ENCODE measurements at places on chromosomes 2 and 18.

GRCh38 chr2:98669675-98670074 is 61.3 kb downstream of the MGAT4A start:
- no peak for DNase-seq

DNA sequence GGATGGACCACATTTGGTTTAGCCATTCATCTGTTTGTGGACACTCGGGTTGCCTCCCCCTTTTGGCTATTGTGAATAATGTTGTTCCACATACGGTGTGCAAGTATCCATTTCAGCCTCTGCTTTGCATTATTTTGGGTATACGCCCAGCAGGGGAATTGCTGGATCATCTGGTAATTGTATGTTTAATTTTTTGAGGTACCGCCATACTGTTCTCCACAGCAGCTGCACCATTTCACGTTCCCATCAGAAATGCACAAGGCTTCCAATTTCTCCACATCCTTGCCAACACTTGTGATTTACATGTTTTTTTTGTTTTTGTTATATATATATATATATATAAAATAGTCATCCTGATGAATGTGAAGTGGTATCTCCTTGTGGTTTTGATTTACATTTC is 54.6 kb upstream of the TWIST2 start:
- no peak for DNase-seq

- DNase-seq = no peak
Measured at GRCh38 chr2:138486363-138487198, 15.0 kb upstream of the SPOPL start.

- DNase-seq = no peak
Measured at GRCh38 chr2:68282811-68283418, 30.6 kb upstream of the PPP3R1 start.

DNA sequence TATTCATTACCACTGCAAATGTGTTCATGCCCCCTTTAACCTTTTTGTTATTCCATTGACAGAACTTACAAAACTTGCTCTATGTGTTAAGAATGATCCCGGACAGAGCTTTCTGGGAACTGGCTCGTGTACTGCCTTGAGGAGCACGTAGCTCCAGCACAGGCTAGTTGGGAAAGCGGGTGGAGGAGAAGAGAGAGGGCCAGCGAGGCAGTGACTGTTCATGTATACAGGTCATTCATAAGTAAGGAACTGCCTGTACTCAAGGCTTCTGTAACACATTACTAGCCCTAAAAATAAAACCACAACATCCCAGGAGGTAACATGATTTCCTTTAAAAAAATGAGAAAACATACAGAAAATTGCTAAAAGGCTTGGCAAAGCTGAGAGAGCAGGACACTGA is 109.0 kb downstream of the STK39 start:
- DNase-seq = no peak

GRCh38 chr2:20633794-20634506 is 16.9 kb downstream of the HS1BP3 start:
- no peak for DNase-seq

DNA sequence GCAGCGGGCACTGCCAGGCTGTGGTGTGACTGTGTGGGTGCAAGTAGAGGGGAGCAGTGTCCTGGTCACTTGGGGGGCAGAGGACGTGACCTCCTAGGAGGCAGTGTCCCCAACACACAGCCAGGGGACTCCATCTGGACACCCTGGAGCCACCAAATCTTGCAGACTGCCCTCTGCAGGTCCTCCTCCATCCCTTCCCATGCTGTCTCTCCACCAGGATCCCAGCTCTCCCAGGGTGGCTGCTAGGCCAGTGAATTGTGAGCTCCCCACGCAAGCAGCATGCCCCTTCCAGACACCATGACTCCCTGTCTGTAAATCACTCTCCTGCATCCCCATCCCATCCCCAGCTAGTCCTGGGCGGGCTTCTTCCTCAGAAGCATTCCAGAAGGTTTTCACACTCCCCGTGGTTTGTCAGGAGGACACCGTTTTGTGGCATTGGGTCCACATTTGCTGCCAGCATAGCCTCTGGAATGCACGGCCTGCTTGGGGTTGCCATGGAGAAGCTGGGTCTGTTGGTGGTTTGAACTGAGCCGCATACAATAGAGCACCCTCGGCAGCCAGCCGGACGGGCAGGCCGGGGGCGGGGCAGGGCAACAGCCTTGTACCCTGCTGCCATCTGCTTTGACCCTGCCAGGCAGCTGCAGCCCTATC is 210.7 kb downstream of the KLHL29 start:
- peak; percentile 56 for DNase-seq

- no peak for DNase-seq
Measured at GRCh38 chr2:23221236-23221635, 163.7 kb upstream of the KLHL29 start.

- no peak for DNase-seq
Measured at GRCh38 chr2:242085941-242086621, 216.6 kb downstream of the RTP5 start.

- no peak for DNase-seq
Measured at GRCh38 chr2:100876231-100876860, 56.4 kb downstream of the NPAS2 start.

GRCh38 chr2:55437515-55438390 is 18.1 kb upstream of the CCDC88A start:
- DNase-seq = no peak

DNA sequence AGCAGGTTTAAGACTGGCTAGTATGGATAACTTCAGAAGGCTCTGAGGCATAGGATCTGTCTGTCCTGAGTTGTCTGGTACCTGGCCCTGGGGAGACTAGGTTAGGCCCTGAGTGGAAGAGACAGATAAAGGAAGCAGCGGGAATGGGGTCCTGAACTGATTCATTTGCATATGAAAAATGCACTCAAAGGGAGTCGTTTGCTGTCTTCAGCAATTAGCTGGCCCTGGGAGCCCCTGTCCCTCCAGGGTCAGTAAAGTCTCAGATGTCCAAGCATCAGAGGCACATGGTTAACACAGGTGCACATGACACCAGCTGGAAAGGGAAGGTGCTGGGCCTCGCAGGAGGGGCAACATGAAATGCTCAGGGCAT is 172.4 kb downstream of the ACOXL start:
- no peak for DNase-seq

DNA sequence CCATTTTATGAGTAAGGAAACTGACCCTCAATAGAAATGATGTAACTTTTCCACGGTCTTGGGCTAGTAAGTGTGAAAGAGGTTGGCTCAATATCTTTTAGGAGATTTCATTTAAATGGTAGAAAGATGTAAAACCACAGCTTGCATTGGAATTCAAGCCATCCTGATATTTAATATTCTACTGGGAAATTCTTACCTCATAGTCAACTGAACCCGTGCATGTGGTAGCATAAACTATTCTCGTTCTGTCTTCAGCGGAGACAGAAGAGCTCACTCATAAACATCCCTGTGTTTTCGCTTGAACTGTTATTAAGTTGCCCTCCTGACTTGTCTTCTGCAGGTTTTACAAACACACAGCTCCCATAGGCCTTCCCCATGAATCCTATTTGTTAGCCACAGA is 8.5 kb upstream of the SPATS2L start:
- no peak for DNase-seq

DNA sequence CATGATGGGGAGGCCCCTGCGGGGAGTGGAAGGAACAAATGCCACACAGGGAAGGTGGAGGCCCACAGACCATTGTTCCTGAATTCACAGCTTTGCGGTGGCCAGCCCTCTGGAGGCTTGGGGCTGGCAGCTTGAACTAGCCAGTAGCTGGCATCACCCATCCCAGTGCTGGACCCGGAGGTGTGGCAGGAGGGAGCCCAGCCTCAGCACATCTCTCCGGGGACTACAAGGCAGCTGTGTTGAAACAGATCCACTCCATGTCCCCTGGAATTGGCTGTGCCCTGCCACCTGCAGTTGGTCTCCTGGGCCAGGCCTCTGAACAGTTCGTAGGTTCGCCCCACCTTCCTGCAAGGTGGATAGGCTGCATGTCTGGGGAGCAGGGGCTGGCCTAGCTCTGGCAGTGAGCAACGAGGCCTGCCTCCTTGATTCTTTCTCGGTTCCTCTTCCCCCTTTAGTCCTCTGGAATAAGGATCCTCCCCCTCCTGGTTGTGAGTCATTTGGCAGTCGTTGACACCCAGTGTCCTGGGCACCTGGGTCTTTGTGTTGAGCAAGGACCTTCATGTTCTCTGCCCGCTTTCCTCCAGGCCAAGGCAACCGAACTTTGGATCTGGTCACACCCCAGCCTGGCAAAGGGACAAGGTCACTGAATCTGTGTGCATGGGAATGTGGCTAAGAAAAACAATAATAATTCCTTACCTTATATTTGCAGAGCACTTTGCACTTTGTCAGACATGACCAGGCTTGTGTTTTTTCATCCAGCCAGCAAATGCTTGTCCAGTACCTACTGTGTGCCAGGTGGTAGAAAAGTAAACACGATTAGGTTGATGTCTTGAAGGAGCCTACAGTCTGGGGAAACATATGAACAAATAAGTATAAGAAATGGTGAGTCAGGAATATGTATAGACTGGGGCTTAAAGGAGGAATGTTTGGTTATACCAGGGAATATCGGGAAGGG is 55.0 kb upstream of the MCFD2 start:
- DNase-seq = no peak

GRCh38 chr2:159317392-159318088 is 31.0 kb upstream of the WDSUB1 start:
- no peak for DNase-seq

GRCh38 chr2:168801961-168802858 is at the start of gene NOSTRIN:
Gene NOSTRIN, plus strand, starts transcription at chr2:168802637. Its CDS starts 10 bp downstream, at chr2:168802647.
- no peak for DNase-seq

- DNase-seq = no peak
Measured at GRCh38 chr18:46155641-46156051, 51.5 kb downstream of the HAUS1 start.

GRCh38 chr2:65655000-65655399 is 222.6 kb upstream of the SPRED2 start:
- DNase-seq = no peak

DNA sequence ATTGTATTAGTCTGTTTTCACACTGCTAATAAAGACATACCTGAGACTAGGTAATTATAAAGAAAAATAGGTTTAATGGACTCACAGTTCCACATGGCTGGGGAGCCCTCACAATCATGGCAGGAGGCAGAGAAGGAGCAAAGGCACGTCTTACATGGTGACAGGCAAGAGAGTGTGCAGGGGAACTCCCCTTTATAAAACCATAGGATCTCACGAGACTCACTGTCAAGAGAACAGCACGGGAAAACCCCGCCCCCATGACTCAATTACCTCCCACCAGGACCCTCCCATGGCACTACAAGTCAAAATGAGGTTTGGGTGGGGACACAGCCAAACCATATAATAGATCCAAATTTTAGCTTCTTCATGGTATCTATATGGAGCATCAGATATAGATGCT is 69.6 kb upstream of the TMEM87B start:
- DNase-seq = no peak

GRCh38 chr2:12514631-12515437 is 201.9 kb upstream of the TRIB2 start:
- no peak for DNase-seq

- no peak for DNase-seq
Measured at GRCh38 chr2:66903745-66904465, 469.0 kb downstream of the MEIS1 start.

DNA sequence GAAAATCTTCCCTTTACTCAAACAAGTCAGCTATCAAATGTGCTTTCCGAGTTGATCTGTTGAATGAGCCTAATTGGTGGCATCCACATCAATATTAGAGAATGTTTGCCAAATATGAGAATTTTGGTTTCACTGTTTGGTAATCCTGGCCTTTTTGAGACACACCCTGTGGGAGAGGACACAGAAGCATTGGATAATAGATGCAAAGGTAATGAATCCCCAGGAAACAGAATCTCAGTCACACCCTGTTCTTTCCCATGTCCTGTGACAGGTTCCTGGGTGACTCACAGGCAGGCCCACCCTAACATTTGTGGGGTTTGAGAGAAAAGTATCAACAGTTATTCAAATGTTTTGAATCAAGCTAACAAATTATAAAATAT is 99.8 kb upstream of the PELI1 start:
- DNase-seq = no peak

- DNase-seq = no peak
Measured at GRCh38 chr2:239163688-239164334, 237.0 kb downstream of the HDAC4 start.

DNA sequence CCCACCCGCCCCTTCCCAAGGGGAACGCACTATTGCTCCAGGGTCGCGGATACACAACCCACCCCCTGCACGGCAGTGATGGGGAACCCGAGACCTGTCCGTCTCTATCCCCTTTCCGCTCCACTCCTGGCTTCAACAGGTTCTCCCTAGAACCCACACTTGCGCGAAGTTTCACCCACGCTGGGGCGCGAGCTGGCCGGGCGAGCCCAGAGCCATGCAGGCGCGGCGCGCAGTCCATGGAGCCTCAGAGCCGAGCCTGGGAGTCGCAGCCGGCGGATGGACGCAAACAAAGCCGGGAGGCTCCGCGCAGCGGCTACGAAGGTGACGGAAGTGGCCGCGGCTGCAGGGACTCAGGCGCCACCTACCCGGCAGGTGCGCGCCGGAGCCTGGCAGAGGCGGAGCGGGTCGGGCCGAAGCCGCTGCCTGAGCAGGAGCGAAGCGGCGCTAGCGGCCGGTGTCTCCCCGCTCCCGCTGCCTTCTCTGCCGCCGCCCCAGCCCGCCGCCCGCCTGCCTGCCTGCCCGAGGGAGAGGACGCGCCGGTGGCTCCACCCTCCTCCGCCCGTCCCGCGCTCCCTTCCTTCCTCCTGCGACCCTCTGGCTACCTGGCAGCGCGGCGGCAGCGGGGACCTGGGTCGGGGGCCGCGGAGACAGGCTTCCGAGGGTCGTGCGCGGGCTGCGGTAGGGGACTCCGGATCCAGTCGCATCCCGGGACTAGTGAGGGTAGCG is 14.0 kb downstream of the ALPG start:
- no peak for DNase-seq

DNA sequence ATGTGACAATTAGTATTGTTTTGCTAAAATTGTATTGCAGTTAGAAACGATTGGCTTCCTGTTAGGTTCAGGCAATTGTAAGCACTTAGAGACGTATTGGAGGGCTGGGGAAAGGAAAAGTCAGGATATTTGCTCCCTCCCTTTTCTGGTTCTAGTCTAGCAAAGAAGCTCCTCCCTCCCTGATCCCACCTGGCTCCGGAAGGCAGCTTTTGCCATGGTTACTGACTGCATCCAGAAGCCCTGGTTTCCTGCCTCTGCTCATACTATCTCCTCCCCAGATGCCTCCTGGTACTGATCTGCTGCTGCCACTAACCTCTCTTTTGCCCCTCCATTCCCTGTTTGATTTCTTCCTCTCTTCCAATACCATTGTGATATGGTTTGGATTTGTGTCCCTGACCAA is 275.9 kb downstream of the MREG start:
- DNase-seq = no peak

GRCh38 chr2:38146907-38147307 is 71.0 kb upstream of the CYP1B1 start:
- DNase-seq = no peak
